ENCODE measurements at places on chromosomes 3 and 15. TPM values are rescaled to one million over a fixed set of nuclear protein-coding genes. Genes with fewer than 3 reads are reported as not detected.

- H3K27me3 ChIP-seq: peaks cover 2% of the 10 kb centered on the region
- peaks cover 15% of the 10 kb centered on the region for H3K4me1 ChIP-seq
- DNase-seq: no peak
- peaks cover 8% of the 10 kb centered on the region for H3K36me3 ChIP-seq
Measured at GRCh38 chr3:48596157-48596556, 1.0 kb upstream of the COL7A1 start.

GRCh38 chr3:188244395-188244861 lies 90.5 kb downstream of the LPP start:
- peaks cover 7% of the 10 kb centered on the region for H3K4me1 ChIP-seq
- no peak for DNase-seq
- H3K27ac ChIP-seq: peak overlapping the region; percentile 76
- H3K36me3 ChIP-seq: no peaks in the 10 kb centered on the region
- H3K4me3 ChIP-seq: no peak overlapping the region
- no peaks in the 10 kb centered on the region for H3K27me3 ChIP-seq

- no peaks in the 10 kb centered on the region for H3K36me3 ChIP-seq
- no peak for DNase-seq
- no peak overlapping the region for H3K27ac ChIP-seq
- H3K4me1 ChIP-seq: no peaks in the 10 kb centered on the region
- peak overlapping the region; percentile 1 for H3K4me3 ChIP-seq
- H3K27me3 ChIP-seq: no peaks in the 10 kb centered on the region
Measured at GRCh38 chr3:178551916-178552321, 15.7 kb downstream of the KCNMB2 start.

- H3K36me3 ChIP-seq: no peaks in the 10 kb centered on the region
- no peak for DNase-seq
- H3K4me1 ChIP-seq: peaks cover 17% of the 10 kb centered on the region
- H3K27me3 ChIP-seq: no peaks in the 10 kb centered on the region
- H3K27ac ChIP-seq: no peak overlapping the region
- no peak overlapping the region for H3K4me3 ChIP-seq
Measured at GRCh38 chr3:124059580-124059979, 67.7 kb upstream of the ROPN1 start.

DNA sequence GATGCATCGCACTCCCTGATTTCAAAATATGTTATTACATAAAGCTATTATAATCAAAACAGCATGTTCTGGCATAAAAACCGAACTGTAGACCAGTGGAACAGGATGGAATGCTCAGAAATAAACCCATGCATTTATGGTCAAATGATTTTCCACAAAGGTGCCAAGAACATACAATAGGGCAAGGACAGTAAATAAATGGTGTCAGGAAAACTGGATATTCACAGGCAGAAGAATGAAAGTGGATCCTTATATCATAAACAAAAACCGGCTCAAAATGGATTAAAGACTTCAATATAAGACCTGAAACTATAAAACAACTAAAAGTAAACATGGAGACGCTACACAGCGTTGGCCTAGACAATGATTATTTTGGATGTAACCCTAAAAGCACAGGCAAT lies 22.6 kb downstream of the USP50 start:
- H3K4me3 ChIP-seq: no peak overlapping the region
- no peaks in the 10 kb centered on the region for H3K27me3 ChIP-seq
- no peak overlapping the region for H3K27ac ChIP-seq

The MUSTN1 gene
- total RNA-seq: 13.0 TPM

DNA sequence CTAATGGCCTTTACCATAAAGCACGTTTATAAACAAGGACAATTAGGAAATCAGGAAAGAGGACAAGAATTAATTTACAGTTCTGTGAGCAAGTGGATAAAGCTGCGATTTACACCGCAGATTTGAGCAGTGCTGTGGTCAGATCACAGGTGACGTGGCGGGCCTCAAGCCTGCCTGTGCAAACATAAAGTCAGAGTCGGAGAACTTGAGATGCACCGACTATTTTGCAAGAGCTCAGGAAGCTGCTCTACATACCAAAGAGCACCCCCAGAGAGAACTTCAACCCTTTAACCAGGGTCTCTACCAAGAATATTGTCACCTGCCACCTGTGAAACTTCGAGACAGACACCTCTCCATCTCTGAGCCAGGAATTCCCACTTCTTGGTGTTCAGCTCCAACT lies 35.7 kb downstream of the MECOM start:
- H3K4me1 ChIP-seq: no peaks in the 10 kb centered on the region
- no peak for DNase-seq
- no peak overlapping the region for H3K27ac ChIP-seq
- H3K27me3 ChIP-seq: no peaks in the 10 kb centered on the region
- no peak overlapping the region for H3K4me3 ChIP-seq

GRCh38 chr15:87489902-87490665 lies 766.5 kb downstream of the NTRK3 start:
- no peaks in the 10 kb centered on the region for H3K27me3 ChIP-seq
- no peaks in the 10 kb centered on the region for H3K36me3 ChIP-seq
- H3K4me1 ChIP-seq: no peaks in the 10 kb centered on the region

- no peaks in the 10 kb centered on the region for H3K4me1 ChIP-seq
- H3K27ac ChIP-seq: no peak overlapping the region
- DNase-seq: no peak
Measured at GRCh38 chr15:96891046-96891445, 560.5 kb downstream of the NR2F2 start.

GRCh38 chr15:77087213-77087612 lies 16.3 kb upstream of the TSPAN3 start:
- H3K36me3 ChIP-seq: no peaks in the 10 kb centered on the region
- H3K4me1 ChIP-seq: no peaks in the 10 kb centered on the region
- no peaks in the 10 kb centered on the region for H3K27me3 ChIP-seq
- no peak for DNase-seq
- H3K27ac ChIP-seq: no peak overlapping the region

DNA sequence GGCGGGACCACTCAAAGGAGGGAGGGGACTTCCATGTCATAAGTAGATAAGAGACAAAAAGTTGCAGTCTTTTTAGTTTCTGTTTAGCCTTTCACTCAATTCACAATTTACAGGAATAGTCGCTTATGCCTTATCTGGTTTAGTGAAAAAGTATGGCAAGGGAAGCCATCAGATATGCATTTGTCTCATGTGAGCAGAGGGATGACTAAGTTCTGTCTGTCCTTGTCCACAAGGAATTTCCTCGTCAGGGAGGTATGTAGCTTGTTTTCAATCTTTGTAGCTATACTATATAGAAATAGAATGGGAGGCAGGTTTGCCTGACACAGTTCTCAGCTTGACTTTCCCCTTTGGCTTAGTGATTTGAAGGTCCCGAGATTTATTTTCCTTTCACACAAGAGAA lies 882.8 kb downstream of the NAALADL2 start:
- no peaks in the 10 kb centered on the region for H3K36me3 ChIP-seq
- DNase-seq: no peak
- no peak overlapping the region for H3K27ac ChIP-seq

DNA sequence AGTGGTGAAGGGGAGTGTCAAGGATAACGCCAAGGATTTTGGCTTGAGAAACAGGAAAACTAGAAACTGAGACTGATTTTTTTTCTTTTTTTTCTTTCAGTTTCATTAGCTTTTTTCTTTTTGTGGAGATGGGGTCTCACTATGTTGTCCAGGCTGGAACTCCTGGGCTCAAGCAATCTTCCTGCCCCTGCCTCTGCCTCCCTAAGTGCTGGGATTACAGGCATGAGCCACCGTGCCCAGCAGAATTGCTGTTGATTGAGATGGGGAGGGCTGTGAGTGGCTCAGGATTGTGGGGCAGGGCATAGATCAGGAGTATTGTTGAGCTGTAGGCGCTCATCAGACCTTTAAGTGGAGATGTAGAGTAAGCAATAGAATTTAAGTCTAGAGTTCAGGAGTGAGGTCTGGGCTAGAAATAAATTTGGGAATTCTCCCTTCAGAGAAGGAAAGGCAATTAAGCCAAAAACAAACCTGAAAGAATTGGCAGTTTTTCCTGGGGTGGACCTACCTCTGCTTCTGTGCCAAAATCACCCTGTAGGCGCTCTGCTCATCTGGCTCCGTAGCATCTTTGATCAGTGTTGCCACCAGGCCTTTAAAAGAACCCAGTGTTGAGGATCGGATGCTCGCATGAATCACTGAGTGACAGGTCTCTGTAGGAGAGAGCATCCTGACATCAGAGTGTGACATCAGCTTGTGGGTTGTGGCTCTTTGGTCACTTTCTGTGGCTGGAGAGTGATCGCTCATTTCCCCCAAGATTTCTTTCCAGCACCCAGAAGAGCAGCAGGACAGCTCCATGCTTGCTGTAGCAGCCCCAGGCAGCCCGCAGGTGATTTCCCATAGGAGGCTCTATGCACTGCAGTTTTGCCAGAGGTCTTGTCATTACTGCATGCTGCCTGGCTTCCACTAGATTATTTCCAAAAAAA lies 15.8 kb downstream of the ABHD17C start:
- no peaks in the 10 kb centered on the region for H3K4me1 ChIP-seq
- H3K27me3 ChIP-seq: no peaks in the 10 kb centered on the region
- no peak overlapping the region for H3K4me3 ChIP-seq
- H3K36me3 ChIP-seq: no peaks in the 10 kb centered on the region

DNA sequence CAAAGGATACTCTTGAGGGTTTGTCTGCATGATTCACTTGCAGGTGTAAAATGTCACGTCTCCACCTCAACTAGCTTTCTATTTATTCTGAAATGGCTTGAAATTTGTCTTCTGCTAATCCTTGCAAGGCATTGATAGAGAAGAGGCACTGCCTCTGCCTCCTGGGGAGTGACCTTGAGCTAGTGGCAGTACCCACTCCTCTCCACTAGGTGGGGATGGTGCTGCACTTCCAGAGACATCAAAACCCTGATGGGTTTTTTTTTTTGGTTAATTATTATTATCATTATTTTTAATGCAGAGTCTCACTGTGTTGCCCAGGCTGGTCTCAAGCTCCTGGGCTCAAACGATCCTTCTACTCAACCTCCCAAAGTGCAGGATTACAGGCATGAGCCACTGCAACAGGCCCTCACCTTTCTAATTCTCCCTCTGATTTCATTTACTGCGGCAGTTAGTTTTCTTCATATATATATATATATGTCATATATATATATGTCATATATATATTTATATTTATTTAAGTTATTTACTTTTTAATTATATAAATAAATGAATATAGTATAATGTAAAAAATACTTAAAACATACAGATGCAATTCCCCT lies 117.6 kb upstream of the EIF1B start:
- no peak overlapping the region for H3K4me3 ChIP-seq
- H3K4me1 ChIP-seq: no peaks in the 10 kb centered on the region
- H3K27me3 ChIP-seq: no peaks in the 10 kb centered on the region
- H3K27ac ChIP-seq: no peak overlapping the region
- H3K36me3 ChIP-seq: no peaks in the 10 kb centered on the region

The CAMKV gene
- total RNA-seq: not detected

The DUOXA2 gene
- not detected for total RNA-seq

GRCh38 chr3:115082260-115082659 lies 64.8 kb downstream of the ZBTB20 start:
- no peak overlapping the region for H3K27ac ChIP-seq
- H3K27me3 ChIP-seq: no peaks in the 10 kb centered on the region
- no peak overlapping the region for H3K4me3 ChIP-seq
- no peaks in the 10 kb centered on the region for H3K36me3 ChIP-seq
- H3K4me1 ChIP-seq: no peaks in the 10 kb centered on the region

DNA sequence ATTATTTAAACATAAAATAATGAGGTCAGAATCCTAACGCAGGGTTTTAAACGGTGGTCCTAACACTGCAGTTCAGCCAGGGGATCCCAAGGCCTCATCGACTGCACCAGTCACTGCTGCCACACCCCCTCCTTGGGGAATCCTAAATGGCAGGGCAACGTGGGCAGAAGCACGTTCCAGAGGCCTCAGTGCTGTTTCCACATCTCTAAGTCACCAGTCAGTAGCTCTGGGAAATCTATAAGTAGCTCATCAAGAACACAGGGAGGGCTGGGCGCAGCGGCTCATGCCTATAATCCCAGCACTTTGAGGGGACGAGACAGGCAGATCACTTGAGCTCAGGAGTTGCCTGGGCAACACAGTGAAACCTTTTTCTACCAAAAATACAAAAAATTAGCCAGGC lies 47.5 kb downstream of the PRTG start:
- no peak overlapping the region for H3K27ac ChIP-seq
- no peaks in the 10 kb centered on the region for H3K4me1 ChIP-seq
- H3K27me3 ChIP-seq: no peaks in the 10 kb centered on the region
- no peak overlapping the region for H3K4me3 ChIP-seq
- H3K36me3 ChIP-seq: no peaks in the 10 kb centered on the region
- no peak for DNase-seq

The CCR3 gene
- total RNA-seq: not detected

DNA sequence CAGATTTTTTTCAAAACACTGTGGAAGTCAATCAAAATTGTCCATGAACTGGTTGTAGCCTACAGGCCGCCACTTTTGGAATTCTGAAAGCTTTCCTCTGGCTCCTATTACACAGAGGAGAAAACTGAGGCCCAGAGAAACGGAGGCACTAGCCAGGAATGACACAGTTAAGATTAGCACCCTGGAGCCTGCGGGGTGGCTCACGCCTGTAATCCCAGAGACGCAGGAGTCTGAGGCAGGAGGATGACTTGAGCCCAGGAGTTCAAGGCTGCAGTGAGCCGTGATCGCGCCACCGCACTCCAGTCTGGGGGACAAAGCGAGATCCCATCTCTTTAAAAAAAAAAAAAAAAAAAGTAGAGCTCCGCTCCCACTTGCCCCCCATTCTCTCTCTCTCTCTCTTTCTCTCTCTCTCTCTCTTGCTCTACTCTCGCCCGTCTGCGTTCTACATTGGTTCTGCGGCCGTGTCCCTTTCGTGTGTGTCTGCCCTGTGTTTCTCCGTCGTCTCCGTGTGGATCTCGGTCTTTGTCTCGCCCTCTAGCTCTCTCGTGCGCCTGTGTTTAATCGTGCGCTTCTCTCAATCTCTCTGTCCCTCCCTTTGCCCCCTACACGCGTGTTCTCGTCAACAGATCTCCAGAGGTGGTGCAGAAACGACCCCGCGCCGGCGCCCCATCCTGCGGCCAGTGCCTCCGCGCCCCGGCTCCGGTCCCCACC lies 512 bp upstream of the TRH start:
- no peaks in the 10 kb centered on the region for H3K36me3 ChIP-seq
- peaks cover 9% of the 10 kb centered on the region for H3K4me1 ChIP-seq
- no peak overlapping the region for H3K27ac ChIP-seq
- H3K27me3 ChIP-seq: peaks cover 48% of the 10 kb centered on the region
- DNase-seq: no peak
- peak overlapping the region; percentile 25 for H3K4me3 ChIP-seq

GRCh38 chr3:174541708-174542315 lies 317.3 kb upstream of the NAALADL2 start:
- no peak overlapping the region for H3K27ac ChIP-seq
- DNase-seq: no peak
- H3K4me1 ChIP-seq: no peaks in the 10 kb centered on the region
- H3K36me3 ChIP-seq: no peaks in the 10 kb centered on the region
- no peaks in the 10 kb centered on the region for H3K27me3 ChIP-seq

GRCh38 chr3:15629860-15630597 lies 28.5 kb downstream of the BTD start:
- no peak for DNase-seq
- H3K4me3 ChIP-seq: peak overlapping the region; percentile 31
- no peak overlapping the region for H3K27ac ChIP-seq

The ZNF654 gene
- 16.5 TPM for total RNA-seq

GRCh38 chr3:197139586-197139985 lies 110.0 kb upstream of the MELTF start:
- no peak overlapping the region for H3K27ac ChIP-seq
- H3K36me3 ChIP-seq: no peaks in the 10 kb centered on the region
- H3K27me3 ChIP-seq: no peaks in the 10 kb centered on the region
- no peak overlapping the region for H3K4me3 ChIP-seq
